ENCODE measurements at places on chromosomes 4 and X.

DNA sequence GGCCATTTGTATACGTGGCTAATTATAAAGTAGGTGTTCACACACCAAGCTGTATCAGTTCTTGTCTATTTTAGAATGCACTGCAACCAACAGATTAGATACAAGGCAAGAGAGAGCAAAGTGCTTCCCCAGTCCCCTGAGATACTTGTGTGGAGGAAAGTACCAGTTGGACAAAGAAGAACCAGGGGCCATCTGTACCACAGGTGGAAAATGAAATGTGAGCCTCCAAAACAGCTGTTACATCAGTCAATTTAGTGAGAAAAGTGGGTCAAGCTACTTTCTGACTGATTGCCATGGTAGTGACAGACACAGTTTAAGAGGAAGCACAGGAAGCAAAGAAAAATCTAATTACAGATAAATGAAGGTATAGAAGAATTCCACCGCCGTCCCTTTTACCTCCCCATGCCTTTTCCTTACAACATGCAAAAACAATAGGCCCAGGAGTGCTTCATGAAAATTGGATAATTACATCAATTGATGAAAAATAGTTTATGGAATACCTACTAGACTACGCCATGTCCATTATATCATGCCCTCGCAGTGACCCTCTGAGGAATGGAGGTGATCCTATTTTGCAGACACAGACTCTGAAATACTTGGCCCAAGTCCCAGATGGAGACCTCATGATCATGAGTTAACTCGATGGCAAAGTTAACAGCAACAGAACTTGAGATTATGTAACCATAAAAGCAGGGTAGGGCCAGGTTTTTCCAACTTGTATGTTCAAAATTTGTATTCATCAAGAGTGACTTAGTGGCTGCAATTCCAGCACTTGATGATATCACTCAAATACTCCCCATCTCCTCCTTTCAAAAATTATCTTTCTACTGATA, 15.8 kb downstream of the SMPX start:
- no peak for DNase-seq

DNA sequence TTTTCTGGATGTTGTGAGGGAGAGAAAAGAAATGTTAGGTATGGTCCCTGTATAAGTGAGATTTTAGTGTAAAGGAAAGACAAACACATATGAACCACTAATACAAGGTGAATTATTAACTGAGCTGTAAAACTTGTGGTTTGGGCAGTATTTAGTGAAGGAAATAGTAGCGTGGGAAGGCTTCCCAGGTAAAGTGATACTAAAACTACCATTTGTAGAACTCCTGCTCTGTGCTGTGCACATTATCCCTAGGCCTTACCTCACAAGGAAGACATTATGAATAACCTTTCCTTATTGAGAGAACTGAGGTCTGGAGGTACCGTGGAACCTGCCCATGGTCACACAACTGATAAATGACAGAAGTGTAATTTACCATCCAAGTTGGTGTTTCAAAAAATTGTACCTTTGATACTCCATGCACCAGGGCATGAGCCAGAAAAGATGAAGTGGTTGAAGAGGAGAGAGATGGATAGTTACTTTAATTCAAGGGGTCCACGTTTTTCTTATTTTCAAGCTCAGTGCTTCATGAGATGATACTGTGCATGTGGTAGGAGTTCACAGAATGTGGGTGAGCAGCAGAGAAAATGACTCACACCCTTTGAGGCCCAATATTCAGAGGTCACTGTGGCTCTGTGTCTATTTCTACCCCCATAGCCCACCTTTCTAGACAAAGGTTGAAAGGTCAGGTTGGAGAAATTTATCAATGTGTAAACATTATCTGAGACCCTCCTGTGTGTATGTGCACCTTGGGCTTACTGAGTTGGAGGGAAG, 2.6 kb upstream of the VSIG4 start:
- DNase-seq = no peak

- no peak for DNase-seq
Measured at GRCh38 chr4:82820689-82821088, 22.1 kb upstream of the SCD5 start.

DNA sequence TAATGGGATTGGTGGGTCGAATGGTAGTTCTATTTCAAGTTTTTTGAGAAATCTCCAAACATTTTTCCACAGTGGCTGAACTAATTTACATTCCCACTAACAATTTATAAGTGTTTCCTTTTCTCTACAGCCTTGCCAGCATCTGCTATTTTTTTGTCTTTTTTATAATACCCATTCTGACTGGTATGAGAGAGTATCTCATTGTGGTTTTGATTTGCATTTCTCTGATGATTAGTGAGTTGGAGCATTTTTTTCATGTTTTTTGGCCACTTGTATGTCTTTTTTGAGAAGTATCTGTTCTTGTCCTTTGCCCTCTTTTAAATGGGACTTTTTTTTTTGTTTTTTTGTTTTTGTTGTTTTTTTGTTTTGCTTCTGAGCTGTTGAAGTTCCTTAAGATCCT, 200.0 kb upstream of the GK2 start:
- no peak for DNase-seq

DNA sequence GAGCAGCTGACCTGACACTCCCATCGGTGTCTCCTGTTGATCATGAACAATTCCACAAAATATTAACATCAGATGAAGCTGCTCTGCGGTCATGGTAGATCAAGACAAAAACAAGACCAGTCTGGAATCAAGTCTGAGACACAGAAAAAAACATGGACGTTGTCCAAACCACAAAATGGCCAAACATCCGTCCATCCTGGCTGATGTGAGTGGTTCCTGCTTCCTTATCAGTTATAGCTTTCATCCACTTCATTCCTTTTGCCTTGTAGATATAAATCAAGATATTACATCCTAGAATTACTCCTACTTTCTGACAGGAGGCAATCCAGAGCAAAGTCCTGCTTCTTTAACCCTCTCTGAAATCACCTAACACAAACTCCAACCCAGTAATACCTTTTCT, 28.8 kb upstream of the PCSK1N start:
- DNase-seq = no peak

DNA sequence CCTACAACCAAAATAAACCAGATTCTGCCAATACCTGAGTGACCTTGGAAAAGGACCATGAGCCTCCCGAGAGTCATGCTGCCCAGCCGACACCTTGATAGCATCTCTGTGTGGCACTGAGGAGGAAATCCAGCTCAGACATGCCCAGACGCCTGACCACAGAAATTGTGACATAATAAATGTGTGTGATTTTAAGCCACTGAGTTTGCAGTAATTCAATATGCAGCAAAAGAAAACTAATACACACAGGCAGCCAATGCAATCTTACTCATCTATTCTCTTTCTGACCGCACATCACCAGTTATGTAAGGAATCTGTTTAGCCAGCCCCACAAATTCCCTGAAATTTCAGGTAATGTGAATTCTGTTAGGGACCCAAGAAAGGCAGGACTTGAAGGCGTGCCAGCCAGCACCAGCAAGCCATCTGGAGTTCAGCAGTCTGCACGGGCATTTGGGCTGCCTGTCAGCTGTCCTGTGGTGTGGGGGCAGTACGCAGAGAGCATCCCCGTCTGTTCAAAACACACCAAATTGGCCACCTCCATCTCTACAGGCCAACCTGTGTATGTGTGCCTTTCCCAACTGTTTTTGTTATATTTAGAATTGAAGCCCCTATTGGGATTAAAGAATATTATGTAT, 176.4 kb downstream of the NLGN4X start:
- DNase-seq = no peak

- no peak for DNase-seq
Measured at GRCh38 chr4:4320528-4320927, 30.5 kb downstream of the ZBTB49 start.

GRCh38 chr4:120801137-120801758, 121.3 kb downstream of the PRDM5 start:
- DNase-seq = no peak

DNA sequence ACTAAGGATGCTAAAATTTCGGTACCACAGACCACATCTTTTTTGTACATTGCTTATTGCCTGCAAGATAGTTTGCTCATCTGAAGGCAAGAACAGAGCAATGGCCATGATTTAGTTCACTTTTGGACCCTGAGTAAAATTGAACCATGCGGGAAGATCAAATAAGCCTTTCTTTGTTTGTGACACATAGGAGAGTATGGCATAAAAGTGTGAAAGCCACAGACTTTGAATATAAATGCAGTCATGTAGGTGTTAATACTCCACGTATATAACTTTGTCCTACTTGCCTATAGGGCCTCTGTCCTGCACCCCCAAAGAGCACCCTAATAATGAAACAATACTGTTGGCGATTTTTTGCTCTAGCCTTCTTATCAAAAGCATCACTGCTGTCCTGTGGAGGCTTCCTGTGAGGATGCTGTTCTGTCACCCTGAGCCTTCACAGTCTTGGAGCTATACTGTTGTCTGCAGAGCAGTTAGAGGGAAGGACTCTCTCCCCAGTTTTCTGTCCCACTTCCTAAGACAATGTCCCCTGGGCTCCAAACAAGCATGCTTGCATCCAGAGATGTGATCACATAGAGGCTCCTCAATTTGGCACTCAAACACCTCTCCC, 10.2 kb upstream of the CXCL13 start:
- no peak for DNase-seq

DNA sequence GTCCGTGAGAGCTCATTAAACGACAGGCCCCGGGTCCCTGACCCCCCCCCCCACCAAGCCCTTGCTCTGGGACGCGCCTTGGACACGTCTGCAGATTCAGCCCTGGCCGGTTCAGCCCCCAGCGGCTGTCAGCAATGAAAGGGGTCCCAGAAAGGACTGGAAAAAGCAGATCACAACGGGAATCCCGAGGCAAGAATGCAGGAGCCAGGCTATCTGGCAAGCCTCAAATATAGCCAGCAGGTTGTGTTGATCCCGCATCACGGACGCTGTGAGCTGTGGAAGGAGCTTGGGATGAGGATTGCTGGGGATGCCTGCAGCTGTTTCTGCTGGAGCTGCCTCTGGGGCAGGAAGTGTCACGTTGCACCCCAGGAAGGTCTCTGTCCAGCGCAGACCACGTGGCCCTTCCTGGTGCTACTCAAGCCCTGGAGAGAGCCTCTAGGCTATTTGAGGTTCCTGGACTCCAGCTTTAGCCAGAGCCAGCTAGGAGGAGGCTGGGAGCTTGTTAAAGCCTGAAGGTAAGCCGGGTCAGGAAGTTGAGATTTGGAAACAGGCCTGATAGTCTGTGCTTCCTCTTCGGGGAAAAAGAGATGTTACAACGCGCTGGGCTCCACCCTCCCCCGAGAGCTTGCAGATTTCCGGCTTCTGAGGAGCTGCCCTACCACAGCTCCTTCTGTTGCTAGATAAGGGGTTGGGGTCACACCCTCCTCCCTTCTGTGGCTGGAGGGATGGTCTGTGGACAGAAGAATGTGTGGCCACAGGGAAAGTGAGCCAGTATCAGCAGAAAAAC, 19.3 kb upstream of the CSF2RA start:
- DNase-seq = peak; percentile 56

- DNase-seq = no peak
Measured at GRCh38 chrX:121151293-121151692, 103.9 kb downstream of the GLUD2 start.

- DNase-seq = peak; percentile 78
Measured at GRCh38 chrX:19682712-19683331, 167.5 kb upstream of the MAP3K15 start.

- no peak for DNase-seq
Measured at GRCh38 chrX:3577551-3577950, 135.9 kb downstream of the PRKX start.

DNA sequence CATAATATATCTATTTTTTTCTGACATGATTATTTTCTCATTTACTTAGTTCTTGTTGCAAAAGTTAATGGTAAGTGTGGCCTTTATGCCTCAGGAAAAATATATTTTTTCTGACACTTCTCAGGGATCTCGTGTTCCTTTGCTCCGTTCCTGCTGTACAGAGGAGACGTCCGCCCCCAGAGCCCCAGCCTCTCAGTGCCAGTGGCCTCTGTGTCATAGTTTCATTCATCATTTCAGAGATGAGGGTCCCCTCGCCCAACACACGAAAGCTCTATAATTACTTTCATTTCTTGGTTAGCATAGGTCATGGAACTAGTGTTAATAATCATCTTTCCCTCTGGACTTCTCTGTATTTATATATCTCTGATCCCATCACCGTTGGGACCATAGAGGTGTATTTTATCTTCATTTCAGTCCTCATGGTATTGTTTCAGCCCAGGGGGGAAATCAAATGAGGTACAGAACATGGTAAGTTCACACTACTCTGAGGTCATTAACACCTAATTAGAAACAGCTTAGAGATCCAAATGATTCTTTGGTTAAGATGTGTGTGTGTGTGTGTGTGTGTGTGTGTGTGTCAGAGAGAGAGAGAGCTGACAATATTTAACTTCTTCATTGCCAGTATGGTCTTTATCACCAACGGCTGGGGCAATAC, 631.1 kb upstream of the TENM3 start:
- DNase-seq = no peak

DNA sequence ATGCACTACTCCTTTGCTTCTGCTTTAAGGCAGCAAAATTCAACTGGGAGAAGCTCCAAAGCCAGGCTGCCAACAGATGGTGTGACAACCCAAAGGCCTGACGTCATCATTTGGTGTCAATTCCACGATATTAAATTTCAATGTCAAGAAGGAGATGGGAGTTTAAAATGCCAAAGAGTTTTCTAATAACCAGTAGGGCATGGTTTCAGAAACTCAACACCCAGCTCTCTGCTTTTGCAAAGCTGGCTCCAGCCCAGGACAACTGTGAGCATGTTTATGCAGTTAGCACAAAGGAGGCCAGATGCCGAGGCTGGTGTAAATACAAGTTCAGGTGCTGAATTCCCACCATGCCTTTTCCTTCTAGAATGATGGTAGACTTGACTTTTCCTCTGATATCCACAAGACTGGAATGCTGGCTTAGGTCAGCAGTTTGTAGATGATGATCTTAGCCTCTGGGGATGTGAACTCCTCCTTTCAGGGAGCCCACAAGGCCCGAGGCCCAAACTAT, 67.3 kb downstream of the AFAP1 start:
- no peak for DNase-seq

- no peak for DNase-seq
Measured at GRCh38 chrX:136387951-136388502, 87.3 kb downstream of the ADGRG4 start.

DNA sequence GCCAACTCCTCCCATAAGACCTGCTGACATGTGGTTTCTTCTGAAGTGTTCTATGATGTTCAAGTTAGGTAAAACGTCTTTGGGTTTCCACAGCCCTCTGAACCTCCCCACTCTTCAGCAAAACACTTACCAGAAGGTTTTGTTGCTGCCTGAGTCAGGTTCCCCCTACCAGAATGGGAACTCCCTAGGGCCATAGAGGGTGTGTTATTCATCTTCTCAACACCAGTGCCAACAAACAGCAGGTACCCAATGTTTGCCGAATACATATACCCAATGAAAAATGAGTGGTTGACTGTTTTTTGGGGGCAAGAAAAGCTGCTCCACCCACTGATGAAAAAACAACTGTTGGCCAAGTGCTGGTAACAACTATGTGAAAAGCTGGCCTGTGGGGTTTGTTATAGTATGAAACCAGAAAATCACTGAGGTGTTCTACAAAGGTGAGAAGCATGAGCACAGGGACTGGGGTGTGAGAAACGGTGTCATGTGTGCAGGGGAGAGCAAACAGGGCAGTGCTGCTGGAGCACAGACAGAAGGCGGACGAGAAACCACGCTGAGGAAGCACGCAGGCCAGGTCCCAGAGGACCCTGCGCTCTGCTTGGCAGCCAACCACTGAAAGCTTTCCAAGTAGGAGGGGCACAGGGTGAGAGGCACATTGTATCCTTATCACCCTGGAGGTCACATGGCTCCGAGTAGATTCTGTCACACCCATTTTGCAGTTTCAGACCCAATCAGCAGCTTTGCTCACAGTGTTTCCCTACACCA, 28.8 kb downstream of the ATP8A1 start:
- DNase-seq = peak; percentile 38

- DNase-seq = no peak
Measured at GRCh38 chrX:31845003-31845402, 773.2 kb upstream of the FTHL17 start.

- DNase-seq = no peak
Measured at GRCh38 chrX:66043584-66043983, 3.7 kb upstream of the VSIG4 start.

- no peak for DNase-seq
Measured at GRCh38 chr4:78766026-78766425, 10.1 kb upstream of the BMP2K start.

All from stimulated activated CD4-positive, alpha-beta T cell treated with anti-CD3 and anti-CD28 coated beads, Interleukin-15, amount 100 ng/mL, for 24 hours (primary cell).